ENCODE measurements at places on chromosomes 12 and 14. TPM values are rescaled to one million over a fixed set of nuclear protein-coding genes. Genes with fewer than 3 reads are reported as not detected.

DNA sequence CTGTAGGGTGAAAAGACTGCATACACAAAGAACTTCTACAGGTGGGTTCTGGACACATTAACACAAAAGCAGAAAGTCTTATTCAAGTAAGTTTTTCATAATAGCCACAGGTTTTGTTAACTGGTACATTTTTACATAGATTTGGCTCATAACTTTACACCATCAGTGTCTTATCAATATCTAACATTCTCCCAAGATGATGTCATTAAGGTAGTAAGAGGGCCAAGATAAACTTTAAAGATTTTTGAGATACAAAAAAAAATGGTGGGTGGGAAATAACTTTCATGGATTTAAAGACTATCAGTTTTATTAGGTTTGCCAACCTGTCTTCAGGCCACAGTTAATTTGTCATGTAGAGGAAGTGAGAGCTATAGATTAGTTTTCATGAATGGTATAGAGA lies 1.7 kb downstream of the SUPT16H start:
- no peak for DNase-seq
- H3K27ac ChIP-seq, result no peak overlapping the region
- no peaks in the 10 kb centered on the region for H3K36me3 ChIP-seq
- H3K27me3 ChIP-seq, result no peaks in the 10 kb centered on the region

LRIG3 gene
- 0.22 TPM for total RNA-seq

DNA sequence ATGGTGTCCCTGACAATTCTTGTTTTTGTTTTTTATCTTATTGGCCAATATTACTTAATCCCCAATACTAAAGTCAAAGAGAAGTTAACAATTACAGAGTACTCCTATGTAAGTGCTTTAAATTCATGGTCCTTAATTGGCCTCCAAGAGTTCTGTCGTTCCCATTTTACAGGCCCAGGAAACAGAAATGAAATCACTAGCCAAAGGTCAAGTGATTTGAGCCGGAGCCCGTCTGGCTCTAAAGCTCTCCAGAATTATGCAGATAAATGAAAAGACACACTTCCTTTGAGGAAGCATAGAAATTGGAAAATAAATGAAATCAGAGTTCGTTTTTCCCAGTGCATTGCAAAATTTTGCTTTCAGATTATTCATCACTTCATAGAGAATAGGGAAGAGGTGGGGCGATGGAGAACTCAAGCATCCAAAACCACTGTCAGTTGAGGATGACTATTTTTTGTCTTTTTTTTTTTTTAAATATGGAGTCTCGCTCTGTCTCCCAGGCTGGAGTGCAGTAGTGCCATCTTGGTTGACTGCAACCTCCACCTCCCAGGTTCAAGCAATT lies 78.5 kb downstream of the MAP1LC3B2 start:
- no peak for DNase-seq
- H3K27me3 ChIP-seq, result no peaks in the 10 kb centered on the region
- no peak overlapping the region for H3K27ac ChIP-seq
- H3K4me3 ChIP-seq, result no peak overlapping the region
- H3K36me3 ChIP-seq, result no peaks in the 10 kb centered on the region

GRCh38 chr12:29676676-29677075 lies 107.1 kb downstream of the TMTC1 start:
- H3K36me3 ChIP-seq, result no peaks in the 10 kb centered on the region
- no peak overlapping the region for H3K4me3 ChIP-seq
- no peak for DNase-seq
- no peaks in the 10 kb centered on the region for H3K4me1 ChIP-seq

- H3K27ac ChIP-seq, result no peak overlapping the region
- H3K27me3 ChIP-seq, result no peaks in the 10 kb centered on the region
- H3K4me3 ChIP-seq, result no peak overlapping the region
- DNase-seq, result no peak
- H3K36me3 ChIP-seq, result no peaks in the 10 kb centered on the region
- H3K4me1 ChIP-seq, result peaks cover 4% of the 10 kb centered on the region
These were observed 194.8 kb upstream of the DCN start for GRCh38 chr12:91377436-91377835.

DNA sequence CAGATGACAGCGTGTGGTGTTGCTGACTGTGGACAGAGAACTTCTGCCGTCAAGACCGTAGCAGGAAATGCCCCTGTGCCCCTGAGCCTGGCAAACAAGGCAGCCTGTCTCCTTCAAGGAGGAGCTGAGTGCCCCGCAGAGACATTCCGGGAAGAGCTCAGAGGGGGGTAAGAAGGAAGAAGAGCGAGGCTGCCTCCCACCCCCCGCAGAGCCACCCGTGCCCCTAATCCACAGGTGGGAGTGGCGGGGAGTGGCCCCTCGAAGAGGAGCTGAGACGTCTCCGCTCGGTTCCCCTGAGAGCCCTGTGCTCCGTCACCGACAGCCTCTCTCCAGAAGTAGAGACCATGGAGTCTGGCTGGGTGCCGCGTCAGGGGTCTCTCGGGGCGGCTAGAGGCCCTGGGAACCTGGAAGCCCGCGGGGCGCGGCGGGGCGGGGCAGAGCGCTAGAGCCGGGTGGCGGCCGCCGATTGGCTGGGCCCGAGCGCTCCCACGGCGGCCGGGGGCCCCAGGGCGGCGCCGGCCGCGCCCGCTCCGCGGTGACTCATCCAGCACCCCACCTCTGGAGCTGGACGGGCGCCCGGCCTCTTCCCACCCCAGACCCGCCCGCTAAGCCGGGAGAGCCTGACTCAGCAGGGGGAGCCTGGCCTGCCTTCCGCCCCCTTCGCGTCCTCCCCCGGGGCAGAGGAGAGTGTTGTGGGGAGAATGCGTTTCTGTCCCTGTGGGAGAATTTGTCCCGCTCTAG lies 25.2 kb upstream of the KRT78 start:
- peak overlapping the region; percentile 68 for H3K27ac ChIP-seq
- no peaks in the 10 kb centered on the region for H3K27me3 ChIP-seq
- peaks cover 16% of the 10 kb centered on the region for H3K4me1 ChIP-seq
- no peaks in the 10 kb centered on the region for H3K36me3 ChIP-seq

GRCh38 chr14:60327447-60328331 lies 78.7 kb downstream of the PPM1A start:
- H3K27me3 ChIP-seq, result no peaks in the 10 kb centered on the region
- DNase-seq, result peak; percentile 49
- H3K36me3 ChIP-seq, result no peaks in the 10 kb centered on the region

DNA sequence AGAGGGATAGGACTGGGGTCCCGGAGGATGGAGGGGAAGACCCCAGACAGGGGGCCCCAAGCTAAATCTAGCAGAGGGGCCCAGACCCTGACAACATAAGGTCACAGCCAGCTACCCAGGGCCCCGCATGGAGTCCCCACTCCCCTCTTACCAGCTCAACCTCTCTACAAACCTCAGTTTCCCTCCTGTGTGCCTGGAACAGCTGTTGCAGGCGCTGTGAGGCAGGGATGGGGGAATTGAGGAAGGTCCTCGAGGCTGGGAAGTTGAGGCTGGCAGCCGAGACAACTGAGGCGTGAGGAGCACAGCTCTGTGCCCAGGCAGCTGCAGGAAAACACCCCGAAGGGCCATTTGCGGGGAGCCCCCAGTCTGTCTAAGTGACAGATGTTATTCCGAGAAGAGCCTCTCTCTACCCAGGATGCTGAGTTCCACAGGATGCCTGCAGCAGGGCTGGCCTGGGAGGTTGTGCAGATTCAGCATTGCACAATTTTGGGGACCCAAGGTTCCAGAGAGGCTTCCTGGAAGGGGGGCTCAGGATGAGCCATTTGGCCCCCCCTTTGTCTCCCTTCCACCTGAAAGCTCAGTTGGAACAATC lies 42.7 kb upstream of the NCOR2 start:
- H3K27me3 ChIP-seq, result no peaks in the 10 kb centered on the region
- H3K27ac ChIP-seq, result no peak overlapping the region
- H3K36me3 ChIP-seq, result no peaks in the 10 kb centered on the region
- no peak overlapping the region for H3K4me3 ChIP-seq

AICDA gene
- total RNA-seq, result 0.71 TPM
